ENCODE measurements at places on chromosomes 1 and 21.

GRCh38 chr1:189149547-189150375 lies 1327.9 kb downstream of the BRINP3 start:
- DNase-seq, result no peak

DNA sequence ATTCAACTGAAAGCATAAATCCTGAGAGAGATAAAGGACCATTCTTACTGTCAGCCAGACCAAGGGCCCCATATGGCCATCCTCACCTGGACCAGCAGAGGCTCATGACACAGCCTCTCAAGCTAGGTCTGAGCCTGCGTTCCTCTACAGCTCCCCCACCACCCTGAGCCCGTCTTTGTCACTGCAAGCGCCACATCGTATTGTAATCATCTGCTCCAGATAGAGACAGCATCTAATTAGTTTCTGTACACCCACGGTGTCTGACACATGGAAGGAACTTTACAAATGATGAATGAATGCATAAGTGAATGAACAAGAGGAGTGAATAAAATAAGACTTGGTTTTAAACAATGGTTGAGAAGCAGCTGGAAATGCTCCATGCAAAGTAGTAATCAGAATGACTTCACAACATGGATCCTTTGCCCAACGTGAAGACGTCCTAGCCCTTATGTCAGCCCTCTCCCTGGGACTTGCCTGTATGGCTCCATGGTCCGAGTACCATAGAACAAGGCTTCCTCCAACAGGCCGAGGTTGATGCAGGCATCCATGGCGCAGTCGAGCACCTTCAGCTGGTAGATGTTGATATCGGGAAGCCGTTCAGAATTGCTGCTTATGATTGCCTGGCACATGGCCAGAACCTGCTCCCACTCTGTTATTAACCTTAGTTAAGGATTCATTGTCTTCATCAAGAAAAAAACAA lies 648.9 kb downstream of the SMYD3 start:
- DNase-seq, result no peak

- DNase-seq, result no peak
Observed at GRCh38 chr1:90614872-90615271, 102.2 kb downstream of the BARHL2 start.

- no peak for DNase-seq
Observed at GRCh38 chr1:55213885-55214211, 1.3 kb downstream of the USP24 start.

DNA sequence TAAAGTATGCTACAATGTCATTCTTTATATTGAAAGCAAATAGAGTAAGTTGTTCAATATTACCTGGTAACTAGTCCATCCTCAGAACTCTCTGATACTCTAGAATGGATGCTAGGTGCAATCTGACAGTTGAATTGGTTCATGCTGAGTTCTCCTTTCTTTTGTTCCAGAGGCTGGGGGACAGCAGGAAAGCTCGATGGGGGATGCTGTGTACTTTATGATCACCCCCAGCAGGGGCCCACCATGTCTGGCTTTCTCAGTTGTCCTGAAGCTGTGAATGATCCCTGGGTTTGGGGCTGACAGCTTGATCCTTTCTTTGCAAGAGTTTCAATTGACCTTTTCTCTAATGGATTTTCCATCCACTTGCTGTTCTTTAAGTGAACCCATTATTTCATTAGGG lies 22.5 kb downstream of the FMN2 start:
- DNase-seq, result no peak

DNA sequence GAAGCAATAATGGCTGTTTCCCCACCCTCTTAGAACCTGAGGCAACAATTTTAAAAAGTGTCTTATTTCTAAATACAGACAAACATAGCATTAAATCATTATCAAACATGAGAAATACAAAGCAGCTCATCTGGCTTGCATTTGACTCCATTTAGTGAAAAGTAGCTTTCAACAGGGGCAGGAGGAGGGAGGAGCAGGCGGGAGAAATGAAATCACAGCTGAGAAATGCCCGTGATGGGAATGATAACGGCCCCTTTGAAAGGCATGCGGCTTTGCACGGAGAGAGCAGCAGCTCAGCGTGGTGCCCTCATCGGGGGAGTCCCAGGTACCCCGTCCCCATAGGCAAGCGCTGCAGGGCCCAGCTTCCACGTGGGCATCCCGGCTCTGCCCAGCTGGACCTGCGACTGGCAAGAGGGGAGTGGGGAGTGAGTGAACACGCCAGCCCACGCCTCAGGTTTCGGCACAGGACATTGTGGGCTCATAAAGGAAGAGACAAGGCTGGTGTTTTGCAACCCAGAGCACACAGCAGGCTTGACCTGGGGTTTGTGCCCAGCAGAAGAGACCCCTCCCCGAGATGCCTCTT lies 134.6 kb downstream of the NPHP4 start:
- no peak for DNase-seq

DNA sequence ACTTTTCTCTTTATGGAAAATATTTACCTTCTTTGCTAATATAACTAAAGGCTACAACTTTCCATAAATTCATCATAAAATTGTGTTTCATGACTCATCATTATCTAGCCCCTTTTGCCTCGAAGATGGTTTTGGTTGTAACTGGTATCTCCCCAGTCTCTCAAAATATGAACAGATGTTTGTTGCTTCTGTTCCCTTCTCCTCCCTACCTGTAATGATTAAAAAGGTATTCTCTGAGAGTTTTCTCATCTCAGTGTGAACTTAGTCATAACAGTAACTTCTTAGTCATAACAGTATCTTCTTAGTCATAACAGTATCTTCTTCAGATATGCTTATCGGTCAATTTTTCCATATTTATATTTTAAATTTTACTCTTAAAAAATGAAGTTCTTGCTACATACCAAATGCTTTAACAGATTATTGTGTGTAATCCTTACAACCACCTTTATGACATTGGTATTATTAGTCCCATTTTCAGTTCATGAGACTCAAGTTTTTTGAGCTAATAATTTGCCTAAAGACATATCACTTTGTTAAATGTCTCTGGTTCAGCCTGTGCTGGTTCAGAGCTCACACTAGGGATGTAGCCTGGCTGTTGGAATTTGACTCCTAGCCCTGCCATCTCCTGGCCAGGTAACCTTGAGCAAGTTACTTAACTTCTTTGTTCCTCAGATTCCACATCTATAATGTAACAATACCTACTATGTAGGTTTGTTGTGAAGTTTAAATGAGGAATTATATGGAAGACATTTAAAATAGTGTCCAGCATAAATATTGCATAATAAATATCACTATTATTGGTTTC lies 32.6 kb downstream of the ATP1B1 start:
- DNase-seq, result no peak

GRCh38 chr21:42456457-42456856 lies 39.6 kb downstream of the RSPH1 start:
- DNase-seq, result no peak

DNA sequence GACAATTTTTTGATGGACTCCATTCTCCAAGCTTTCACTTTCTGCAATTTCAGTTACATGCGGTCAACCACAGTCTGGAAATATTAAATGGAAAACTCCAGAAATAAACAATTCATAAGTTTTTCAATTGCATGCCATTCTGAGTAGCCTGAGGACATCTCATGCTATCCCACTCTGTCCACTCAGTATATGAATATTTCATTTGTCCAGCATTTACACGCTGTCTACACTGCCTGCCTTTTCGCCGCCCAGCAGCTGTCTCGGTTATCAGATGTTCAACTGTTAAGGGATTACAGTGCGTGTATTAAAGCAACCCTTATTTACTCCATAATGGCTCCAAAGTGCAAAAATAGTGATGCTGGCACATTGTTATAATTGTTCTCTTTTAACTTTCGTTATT lies 116.3 kb downstream of the ADSS2 start:
- no peak for DNase-seq

GRCh38 chr1:19597496-19598309 lies 46.4 kb upstream of the NBL1 start:
- DNase-seq, result peak; percentile 73

DNA sequence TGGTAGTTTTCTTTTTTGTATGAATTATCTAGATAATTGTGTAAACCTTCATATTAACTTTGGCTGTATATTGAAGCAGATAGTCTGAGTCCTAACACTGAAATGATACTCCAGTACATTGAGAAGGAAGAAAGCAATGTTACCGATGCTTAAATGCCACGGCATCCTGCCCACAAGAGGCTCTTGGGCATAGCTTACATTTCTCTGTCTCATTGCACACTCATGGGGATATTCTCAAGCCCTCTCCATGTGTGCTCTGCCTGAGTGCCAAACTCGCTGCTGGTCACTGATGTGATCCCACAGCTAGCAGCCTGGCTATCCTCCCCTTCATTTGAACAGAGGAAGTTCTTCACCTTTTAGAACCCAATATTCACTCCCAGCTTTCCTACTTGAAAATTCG lies 179.4 kb downstream of the TGFB2 start:
- no peak for DNase-seq

All from erythroblast (primary cell).